ENCODE measurements at places on chromosomes 7 and 10.

- no peak for DNase-seq
Observed at GRCh38 chr7:6359734-6360133, 87.3 kb upstream of the CYTH3 start.

DNA sequence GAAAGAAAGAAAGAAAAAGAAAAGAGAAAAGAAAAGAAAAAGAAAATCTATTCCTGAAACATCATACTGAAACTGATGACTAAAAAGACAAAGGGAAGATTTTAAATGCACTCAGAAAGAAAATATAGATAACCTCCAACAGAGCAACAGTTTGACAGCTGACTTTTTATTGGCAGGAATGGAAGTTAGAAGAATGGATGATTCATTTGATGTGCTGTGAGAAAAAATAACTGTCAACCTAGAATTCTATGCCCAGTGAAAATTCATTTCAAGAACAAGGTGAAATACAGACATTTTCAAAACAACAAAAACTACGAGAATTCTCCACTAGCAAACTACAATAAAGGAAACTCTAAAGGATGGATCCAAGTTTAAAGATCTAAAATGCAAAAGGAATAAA lies 50.5 kb upstream of the HSPA12A start:
- no peak for DNase-seq

DNA sequence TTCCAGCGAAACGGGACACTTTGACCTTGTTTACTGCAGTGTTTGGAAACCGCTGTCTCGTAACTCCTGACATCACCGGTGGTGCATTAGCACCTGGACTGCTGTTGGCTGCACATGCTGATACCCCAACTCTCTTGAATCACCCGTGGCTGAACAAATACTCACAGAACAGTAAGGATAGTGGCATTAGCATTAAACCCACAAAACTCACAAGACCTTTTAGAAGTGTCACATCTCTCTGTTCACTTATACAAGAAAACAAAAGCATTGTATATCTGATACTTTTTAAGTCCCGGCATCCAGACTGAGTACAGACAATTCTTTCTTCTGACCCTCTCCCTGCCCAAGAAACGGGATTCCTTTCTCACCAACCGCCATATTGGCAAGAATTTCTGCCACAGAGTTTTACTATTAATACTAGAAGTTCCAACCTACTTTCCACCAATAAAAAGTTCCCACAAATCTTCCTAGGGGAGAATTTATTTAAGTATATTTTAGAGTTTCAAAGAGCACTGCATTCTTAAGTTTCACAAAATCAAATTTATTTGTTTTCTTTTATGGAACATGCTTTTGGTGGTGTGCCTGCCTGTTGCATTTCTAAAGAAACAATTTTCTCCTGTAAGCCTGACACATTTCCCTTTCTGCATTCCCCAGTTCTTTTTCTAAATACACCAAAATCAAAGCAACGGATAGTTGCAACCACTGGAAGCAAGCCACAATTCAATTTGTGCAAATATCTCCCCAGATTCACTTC lies 208.4 kb upstream of the KLF14 start:
- no peak for DNase-seq

- DNase-seq: no peak
Observed at GRCh38 chr10:97338041-97338440, 3.5 kb upstream of the FRAT2 start.

DNA sequence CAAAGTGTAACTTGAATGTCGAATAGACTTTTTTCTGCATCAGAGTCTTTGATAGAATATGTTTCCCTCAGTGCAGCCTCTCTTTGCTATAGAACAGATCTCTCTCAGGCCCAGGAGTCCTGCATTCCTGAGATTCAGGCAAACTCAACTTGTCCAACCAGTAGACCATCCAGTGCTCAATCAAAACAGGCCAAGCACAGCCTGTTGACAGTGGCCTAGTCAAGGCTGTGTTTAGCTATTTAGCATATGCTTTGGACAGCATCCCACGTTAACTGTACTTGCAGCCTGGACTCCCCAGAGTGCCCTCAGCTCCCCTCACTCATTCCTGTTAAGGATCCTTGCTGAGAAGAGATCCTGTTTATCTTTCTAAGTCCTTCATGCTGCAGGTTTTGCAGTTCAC lies 16.3 kb downstream of the OR6V1 start:
- DNase-seq: no peak

GRCh38 chr7:109950256-109950655 lies 1140.7 kb upstream of the LRRN3 start:
- DNase-seq: no peak

DNA sequence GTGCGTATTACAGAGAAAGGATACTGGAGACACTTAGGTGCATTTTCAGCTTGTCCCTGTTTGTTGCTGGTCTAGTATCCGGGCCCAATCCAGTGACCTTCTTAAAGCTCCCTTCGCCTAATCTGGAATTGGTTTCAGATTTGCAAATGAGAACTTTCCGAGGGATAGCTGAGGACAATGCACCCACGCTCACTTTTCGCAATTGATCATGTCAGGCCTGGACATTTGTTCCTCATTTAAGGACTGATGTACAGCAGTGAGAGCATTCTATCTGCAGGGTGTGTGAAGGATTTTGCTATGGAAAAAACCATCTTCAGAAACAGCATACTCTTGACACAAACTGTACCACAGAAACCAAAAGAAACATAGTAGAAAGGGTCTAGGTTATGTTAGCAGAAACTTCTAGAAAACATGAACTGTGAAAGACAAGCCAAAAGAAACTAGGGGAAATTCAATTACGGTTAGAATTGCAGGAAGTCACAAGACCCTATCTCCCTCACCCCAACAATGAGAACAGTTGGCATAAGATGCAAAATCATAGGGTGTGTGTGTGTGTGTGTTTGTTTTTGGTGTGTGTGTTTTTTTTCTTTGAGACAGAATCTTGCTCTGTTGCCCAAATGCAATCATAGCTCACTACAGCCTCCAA lies 331.1 kb downstream of the CALN1 start:
- no peak for DNase-seq

GRCh38 chr10:124048371-124049290 lies 44.8 kb downstream of the CHST15 start:
- DNase-seq: no peak

DNA sequence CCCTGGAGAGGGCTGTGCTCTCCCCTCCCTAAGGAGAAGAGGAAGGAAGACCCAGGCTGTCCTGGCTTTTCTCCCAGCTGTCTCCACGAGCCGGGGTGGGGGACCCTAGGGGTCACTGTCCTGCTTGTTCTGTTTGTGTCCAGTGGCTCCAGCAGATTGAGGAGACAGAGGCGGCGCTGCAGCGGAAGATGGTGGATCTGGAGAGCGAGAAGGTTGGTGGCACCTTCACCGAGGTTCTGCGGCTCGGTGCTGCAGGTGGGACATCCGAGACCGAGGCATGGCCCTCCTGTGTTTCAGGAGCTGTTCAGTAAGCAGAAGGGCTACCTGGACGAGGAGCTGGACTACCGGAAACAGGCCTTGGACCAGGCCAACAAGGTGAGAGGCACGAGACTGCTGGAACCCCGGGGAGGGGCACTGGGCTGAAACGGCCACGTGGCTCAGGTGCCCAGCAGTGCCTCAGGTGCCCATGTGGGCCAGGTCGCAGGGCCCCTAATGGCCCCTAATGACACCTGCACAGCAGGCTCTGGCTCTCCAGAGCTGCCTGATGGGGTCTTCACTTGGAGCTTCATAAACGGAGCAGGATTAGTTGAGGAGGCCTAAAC lies 33.0 kb upstream of the DPYSL4 start:
- DNase-seq: no peak

Data from left kidney (tissue), 8 donors.